ENCODE measurements at places on chromosomes 2 and 18.

- no peak for DNase-seq
These were observed 185.2 kb downstream of the ZFP36L2 start for GRCh38 chr2:43041173-43041591.

- DNase-seq = no peak
These were observed 275.5 kb downstream of the SMAD2 start for GRCh38 chr18:47654988-47655387.

GRCh38 chr2:31401580-31401979 is 13.0 kb downstream of the XDH start:
- DNase-seq = peak; percentile 93

GRCh38 chr2:188292348-188293239 is 920 bp downstream of the GULP1 start:
- DNase-seq = peak; percentile 39

GRCh38 chr2:187569571-187569970 is 15.3 kb upstream of the TFPI start:
- no peak for DNase-seq

GRCh38 chr2:163768881-163769695 is 33.3 kb upstream of the FIGN start:
- DNase-seq = no peak

- no peak for DNase-seq
These were observed 107.3 kb downstream of the CPS1 start for GRCh38 chr2:210663631-210664089.

DNA sequence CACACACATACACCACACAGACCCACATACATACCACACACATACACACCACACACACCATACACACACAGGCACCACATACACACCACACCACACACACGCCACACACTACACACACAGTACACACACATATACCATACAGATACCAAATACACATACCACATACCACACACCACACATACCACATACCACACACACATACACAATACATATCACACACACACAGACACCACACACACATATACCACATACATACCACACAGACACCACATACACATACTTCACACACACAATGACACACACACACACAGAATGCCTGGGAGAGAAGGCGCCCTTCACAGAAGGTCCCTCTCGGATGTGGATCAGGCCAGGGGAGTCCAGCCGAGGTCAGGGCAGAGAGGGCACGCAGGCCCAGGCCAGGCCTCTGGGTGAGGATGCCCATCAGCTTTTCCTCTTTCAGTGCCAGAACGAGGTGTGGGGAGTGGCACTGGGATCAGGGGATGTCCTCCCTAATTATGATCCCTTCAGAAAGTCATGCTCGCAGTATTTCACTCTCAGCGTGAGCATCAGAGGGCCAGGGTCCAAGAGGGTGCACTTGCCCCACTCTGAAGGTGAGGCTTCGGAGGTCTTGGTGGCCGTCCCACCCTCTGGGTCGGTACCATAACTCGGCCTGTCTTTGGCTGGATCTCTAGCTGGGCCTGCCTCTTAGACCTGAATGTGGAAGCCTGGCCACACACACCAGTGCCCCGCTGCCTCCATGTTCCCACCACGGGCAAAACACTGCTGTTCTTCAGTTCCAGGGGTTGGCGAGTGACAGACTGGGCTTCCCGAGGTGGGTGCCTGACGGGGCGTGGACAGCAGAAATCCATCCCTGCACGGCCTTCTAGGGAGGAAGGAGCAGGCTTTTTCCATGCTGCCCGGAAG is 70.6 kb upstream of the ODC1 start:
- no peak for DNase-seq

DNA sequence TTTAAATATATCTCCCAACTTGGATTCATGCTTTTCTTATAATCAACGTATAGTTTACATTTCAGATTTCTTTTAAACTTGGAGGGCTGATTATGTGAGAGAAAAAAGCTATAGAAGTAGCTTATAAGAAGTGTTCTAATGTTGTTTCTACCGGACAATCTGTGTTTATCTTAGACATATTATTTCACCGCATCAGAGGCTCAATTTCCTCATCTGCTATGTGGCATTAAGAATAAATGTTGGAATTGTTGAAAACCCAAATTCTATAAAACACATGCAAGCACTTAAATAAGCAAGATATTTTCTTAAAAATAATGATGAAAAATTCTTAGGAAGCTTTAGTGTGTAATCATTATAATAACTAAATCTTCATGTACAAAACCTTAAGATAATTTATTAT is 407.9 kb downstream of the HRH4 start:
- DNase-seq = no peak

- DNase-seq = no peak
These were observed 49.0 kb upstream of the TMEM18 start for GRCh38 chr2:726169-726568.

- no peak for DNase-seq
These were observed 129.7 kb upstream of the TTC39C start for GRCh38 chr18:23884681-23885375.

DNA sequence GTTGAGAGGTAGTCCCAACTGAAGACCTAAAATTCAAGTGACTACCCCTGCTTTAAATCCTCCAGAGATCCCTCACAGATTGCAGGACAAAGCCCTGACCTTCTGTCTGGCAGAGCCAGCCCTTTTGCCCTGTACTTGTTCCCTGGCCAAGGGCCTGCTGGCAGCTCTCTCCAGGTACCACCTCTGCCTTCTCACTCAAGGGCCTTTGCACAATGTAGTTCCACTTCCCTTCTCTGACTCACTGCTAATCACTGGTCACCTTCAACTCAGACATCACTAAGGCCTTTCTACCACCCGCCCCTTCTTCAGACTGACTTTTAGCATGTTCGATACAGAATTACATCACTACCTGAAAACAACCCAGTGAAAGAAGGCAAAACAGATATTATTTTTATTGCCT is 411.0 kb downstream of the TMEM182 start:
- DNase-seq = no peak

DNA sequence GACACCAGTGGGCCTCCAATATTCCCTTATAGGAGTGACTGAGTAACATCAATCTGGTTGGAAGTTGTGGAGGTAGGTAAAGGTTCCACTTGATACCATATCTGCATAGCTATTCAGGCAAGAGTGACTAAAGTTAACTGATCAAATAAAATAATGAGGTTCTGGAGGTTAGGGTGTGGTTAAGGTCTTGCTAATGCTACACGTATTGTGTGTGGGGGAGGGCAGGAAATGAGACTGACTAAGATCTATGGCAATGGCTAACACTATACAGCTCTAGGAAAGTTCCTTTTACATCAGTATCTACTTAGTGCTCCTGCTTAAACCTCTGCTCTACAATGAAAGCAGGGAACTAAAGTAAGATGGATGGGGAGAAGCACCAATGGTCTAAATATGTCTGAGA is 149.1 kb upstream of the MGAT5 start:
- DNase-seq = no peak

- no peak for DNase-seq
These were observed 3.8 kb upstream of the CNNM4 start for GRCh38 chr2:96756788-96757476.

GRCh38 chr2:152611458-152612231 is 105.6 kb downstream of the PRPF40A start:
- DNase-seq = peak; percentile 75

DNA sequence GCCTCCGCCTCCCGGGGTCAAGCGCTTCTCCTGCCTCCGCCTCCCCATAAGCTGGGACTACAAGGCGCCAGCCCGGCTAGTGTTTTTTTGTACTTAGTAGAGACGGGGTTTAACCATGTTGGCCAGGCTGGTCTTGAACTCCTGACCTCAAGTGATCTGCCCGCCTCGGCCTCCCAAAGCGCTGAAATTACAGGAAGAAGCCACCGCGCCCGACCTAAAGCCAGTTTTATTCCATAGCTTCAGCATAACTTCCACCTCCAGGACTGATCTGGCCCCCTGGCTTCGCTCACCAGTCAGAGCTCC is 783 bp upstream of the TXNL4A start:
- DNase-seq = no peak

DNA sequence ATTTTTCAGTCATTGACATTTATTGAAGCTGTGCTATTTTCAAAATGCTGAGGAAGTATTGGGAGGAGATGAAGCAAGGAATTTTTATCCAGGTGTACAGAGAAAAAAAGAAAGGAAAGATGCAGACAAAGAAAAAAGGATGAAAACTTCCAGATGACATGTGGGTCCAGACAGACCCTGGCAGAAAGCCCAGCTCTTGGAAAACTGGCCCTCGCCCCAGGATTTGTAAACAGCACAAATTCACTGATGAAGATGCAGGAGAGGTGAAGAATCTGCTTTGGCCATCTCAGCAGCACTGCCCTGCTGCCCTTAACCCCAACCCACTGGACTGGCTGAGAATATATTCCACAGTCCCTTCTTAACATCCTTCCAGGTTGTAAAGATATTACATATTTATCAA is 12.5 kb downstream of the TACR1 start:
- no peak for DNase-seq

DNA sequence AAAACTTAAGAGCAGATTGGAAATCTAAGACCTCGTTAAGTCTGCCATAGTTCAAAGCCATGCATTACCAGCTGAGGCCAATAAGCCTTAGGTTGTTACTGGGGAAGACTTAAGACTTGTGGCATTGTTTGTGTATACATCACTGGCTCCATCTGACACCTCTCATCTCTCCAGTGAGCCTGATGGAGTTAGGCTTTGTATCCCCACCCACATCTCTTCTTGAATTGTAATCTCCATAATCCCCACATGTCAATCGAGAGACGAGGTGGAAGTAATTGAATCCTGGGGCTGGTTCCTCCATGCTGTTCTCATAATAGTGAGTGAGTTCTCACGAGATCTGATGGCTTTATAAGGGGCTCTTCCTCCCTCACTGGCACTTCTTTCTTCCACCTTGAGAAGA is 404.6 kb downstream of the ARHGAP15 start:
- no peak for DNase-seq

DNA sequence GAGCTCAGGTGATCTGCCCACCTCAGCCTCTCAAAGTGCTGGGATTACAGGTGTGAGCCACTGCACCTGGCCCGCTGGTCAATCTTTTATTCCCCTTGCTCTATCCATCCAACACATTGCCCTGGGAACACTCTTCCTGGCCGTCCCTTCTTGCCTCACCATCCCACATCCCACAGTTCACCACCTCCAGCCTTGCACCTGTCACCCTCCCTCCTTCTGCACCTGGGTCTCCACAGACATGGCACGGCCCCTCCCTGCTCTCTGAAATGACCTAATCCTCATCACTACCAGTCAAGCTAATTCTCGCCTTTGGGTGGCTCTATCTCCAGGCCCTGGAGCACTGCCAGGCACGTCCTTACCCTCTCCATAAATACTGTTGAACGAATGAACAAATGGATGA is 116.9 kb upstream of the TEX51 start:
- DNase-seq = no peak

DNA sequence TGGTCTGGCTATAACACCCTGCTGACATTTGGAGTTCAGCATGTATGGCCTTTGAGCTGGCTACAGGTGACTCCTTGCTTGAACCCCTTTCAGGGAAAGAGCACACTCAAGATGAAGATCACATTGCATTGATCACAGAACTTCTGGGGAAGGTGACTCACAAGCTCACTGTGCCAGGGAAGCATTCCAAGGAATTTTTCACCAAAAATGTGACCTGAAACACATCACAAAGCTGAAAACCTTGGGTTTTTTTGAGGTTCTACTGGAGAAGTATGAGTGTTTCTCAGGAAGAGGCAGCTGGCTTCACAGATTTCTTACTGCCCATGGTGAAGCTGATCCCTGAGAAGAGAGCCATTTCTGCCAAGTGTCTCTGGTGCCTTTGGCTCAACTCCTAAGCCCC is 879.0 kb downstream of the CBLN2 start:
- peak; percentile 46 for DNase-seq

GRCh38 chr2:127388423-127389164 is 819 bp upstream of the MAP3K2 start:
- no peak for DNase-seq

DNA sequence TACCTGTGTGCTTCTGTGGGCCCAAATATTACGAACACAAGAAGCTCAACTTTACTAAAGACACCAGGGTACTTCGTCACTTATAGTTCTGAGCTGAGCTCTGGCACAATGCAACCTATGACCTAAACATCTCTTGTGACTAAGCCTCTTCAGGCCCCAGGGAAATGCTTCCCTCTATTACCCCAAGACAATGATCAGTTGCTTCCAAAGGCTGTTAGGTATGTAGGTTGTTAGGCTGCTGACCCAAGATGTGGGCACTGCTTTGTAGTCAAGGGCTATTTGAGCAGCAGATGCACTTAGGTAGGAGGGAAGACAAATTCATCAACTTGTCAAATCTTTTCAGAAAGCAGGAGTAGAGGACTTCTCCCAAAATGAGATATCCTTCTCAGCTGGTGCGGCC is 640.1 kb downstream of the EPHA4 start:
- no peak for DNase-seq

DNA sequence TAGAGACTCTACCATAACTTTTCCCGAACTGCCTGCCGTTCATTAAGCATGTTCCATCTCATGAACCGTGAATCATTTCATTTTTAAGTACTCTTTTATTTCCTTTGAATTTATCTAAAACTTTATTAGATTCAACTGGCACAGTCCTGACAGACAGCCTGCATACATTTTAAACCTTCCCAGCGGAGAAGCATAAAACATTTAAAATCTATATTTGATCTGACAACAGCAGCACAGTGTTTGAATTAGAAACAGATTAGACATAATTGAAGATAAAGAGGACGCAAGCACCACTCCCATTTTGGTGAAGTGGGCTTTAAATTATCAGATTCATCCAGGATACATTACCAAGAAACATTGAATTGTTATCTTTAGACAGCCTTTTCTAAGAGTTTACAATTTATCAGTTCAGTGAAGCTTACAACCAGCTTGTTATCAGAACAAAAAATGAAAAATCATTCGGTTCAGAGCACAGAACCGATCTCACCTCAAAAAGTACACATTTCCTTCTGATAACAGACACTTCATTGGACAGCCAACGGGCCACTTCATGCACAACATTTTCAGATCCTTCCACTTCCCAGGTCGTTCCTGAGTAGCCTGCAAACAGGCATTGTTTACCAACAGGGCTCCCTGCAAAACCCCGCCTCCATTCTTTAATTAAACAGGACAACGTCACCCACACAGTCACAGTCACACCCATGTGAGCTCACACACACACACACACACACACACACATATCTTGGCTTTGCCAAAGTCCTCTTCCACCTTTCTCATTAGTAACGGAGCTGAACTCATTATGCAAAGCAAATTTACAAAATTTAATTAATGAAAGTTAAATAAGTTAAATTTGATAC is 171.2 kb downstream of the SP3 start:
- no peak for DNase-seq

Data from fibroblast of skin of left quadriceps (primary cell).